ENCODE measurements at places on chromosomes 6 and 20. TPM values are rescaled to one million over a fixed set of nuclear protein-coding genes. Genes with fewer than 3 reads are reported as not detected.

RBL1 gene
- total RNA-seq = 11.5 TPM

SSTR4 gene
- not detected for total RNA-seq

DNA sequence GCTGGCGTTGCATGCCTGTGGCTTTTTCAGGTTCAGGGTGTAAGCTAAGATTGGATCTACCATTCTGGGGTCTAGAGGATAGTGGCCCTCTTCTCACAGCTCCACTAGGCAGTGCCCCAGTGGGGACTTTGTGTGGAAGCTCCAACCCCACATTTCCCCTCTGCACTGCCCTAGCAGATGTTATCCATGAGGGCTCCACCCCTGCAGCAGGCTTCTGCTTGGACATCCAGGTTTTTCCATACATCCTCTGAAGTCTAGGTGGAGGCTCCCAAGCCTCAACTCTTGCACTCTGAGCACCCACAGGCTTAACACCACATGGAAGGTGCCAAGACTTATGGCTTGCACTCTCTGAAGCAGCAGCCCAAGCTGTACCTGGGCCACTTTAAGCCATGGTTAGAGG, 76.6 kb upstream of the PRND start:
- DNase-seq = no peak

TAGAP gene
- total RNA-seq = 1.6 TPM

LY6G6F gene
- not detected for total RNA-seq

AGER gene
- total RNA-seq = 9.9 TPM

- no peak for DNase-seq
These were observed 113.5 kb downstream of the JARID2 start for GRCh38 chr6:15359335-15359862.

- DNase-seq = no peak
These were observed 15.7 kb upstream of the ENPP1 start for GRCh38 chr6:131792091-131792496.

DNA sequence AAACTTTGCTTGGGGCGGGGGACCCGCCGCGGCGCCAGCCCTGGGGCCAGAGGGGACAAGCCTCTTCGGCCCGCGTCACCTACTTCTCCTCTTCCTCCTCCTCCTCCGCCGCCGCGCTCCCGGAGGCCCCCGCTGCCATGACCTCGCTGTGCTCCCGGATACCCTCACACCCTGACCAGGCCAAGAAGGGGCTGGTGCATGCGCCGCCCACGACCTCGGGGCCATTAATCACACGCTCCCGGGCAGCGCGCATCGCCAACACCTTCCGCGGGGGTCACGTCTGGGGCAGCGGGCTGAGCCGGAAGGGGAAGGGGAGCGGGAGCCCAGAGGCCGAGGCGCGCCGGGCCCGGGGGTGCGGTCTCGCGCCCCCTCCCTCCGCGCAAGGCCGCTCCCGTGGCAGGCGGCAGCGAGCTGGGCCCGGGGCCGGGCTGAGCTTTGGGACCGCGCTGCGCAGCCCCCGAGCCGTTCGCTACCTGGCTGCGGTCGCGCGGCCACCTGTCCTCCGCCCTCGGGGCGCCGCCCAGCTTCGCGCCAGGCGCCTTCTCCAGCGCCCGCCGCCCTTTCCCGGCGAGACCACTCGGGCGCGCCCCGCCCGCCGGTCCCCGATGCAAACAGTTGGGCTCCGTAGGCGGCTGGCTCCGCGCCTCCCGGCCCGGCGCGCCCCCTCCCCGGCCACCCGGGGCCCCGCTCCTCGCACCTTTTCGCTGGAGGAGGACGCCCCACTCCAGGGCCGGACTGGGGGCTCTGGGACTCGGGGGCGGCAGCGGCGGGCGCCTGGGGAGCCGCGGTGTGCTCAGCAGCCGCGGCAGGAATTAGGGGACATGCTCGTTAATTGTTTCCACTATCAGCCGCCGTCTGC, 575 bp upstream of the CNR1 start:
- DNase-seq = no peak

DNA sequence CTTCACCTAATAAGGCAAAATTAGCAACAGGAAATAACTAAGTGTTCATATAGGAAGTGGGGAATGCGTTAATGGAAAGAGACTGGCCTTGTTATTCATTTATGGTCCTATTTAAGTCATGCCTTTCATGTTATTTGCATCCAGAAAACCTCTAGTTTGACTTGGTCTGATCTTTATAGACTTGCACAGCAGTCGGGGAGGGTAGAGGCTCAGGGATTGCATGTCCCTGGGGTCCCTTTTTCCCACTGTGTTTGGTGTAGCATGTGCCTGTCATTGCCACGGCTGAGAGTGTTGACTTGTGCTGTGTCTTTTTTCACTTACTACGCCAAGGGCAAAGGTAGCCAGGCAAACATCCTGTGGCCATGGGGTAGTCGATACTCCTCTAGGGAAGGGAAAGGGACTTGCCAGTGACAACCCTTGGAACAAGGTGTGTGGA, 105.4 kb upstream of the RIN2 start:
- no peak for DNase-seq

DNA sequence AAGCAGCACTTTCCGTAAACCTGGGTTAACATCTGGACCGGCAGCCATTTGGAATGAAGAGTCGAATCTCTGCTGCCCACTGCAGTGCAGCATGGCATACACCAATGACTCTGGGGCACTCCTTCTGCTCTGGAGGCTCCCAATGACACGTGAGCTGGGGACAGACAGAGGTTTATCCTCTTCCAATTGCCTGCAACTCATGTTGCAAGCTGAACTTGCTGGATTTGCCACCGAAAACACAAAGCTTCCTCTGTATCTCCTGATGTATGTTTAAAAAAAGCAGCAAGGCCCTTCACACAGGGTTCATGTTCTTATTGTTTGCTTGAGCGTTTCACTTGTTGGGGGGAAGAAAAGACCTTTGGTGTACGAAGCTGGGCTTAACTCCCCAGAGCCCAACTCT, 10.8 kb downstream of the NCOA5 start:
- no peak for DNase-seq

- DNase-seq = no peak
These were observed 262.0 kb downstream of the BMP7 start for GRCh38 chr20:57004416-57004815.

DNA sequence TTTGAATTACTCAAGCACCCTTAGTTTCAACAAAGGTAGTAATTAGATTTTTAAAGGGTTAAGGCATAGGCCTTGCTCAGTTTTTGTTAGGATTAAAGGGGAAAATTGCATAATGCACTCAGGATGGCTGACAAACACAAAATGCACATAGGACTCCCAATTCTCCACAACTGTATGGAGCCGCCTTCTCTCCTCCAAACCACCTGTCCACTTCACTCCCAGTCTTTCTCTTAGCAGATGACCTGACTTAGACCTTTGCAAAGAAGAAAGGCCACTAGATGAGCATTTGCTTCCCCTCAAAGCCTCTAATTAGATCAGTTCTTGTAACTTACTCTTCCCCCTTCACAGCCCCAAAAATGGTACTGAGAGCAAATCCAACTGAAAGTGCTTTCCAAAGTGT, 20.1 kb downstream of the NSFL1C start:
- DNase-seq = no peak

DNA sequence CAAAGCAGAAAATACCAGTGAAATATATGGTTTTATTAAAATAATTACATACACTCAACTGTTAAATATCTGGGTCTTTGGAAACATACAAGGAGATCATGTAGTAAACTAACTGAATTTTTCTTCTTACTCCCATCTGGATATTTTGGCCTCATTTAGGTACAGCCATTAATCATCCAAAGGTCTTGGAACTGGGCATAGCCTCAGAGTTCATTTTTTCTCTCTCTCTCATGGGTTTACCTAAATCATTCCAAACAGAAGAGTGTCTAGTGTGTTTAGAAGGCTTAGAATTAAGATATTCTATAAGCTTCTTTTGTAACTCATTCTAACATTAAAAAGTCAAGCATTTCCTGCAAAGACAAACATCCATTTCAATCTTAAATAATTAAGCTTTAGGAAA, 79.4 kb downstream of the HMGCLL1 start:
- no peak for DNase-seq

CST5 gene
- not detected for total RNA-seq

- DNase-seq = peak; percentile 94
These were observed 35.7 kb upstream of the HLA-E start for GRCh38 chr6:30453508-30454116.

DNA sequence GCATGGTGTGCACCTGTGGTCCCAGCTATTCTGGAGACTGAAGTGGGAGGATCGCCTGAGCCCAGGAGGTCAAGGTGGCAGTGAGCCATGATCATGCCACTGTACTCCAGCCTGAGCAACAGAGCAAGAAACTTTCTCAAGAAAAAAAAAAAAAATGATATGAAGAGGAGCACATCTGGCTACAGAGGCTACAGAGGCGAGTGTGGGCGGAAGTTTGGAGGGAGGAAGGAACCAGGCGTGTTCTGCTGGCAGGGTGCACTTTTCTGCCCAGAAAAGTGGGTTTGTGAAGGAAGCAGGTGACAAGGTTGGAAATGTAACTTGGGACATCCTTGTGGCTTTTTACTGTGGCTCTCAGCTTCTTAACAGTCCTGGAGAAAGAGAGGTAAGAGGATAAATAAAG, 96.7 kb downstream of the SNX5 start:
- DNase-seq = no peak

DNA sequence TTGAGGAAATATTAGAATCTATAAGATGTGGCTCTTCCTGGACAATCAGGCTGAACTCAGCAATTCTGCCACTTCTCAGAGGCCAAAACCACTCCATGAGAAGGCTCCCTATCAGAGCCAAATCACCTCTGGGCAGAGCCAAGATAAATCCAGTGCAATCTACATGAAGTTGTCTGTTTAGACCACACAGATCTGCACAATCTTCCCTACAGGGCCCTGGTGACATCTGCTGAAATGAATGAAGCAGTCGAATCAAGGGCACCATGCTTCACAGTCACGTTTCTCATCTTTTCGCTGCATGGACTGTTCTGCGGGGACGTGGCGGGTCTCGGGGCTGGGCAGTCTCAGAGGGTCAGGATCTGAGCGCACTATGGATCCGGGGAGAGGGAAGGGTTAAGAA, 60.1 kb upstream of the CD93 start:
- DNase-seq = peak; percentile 48

DNA sequence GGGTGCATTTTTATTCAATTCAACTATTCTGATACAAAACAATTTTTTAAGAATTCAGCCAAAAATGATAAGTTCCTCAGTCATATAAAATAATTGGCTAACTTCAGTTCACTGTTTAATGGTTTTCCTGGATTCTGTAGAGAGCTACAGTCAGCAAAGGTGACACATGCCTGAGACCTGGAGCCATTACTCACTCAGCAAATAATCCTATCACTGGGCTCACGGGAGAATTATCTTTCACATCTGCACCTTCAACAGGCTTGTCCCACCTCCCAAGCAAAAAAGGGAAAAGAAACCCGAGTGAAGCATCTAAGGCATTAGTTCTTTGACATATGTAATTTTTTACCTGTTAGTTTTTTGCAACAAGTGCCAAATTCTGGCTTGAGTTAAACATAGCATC, 34.9 kb upstream of the FOXA2 start:
- DNase-seq = no peak

GRCh38 chr20:41203660-41204059, 66.3 kb downstream of the PLCG1 start:
- no peak for DNase-seq

ZC2HC1B gene
- not detected for total RNA-seq

DNA sequence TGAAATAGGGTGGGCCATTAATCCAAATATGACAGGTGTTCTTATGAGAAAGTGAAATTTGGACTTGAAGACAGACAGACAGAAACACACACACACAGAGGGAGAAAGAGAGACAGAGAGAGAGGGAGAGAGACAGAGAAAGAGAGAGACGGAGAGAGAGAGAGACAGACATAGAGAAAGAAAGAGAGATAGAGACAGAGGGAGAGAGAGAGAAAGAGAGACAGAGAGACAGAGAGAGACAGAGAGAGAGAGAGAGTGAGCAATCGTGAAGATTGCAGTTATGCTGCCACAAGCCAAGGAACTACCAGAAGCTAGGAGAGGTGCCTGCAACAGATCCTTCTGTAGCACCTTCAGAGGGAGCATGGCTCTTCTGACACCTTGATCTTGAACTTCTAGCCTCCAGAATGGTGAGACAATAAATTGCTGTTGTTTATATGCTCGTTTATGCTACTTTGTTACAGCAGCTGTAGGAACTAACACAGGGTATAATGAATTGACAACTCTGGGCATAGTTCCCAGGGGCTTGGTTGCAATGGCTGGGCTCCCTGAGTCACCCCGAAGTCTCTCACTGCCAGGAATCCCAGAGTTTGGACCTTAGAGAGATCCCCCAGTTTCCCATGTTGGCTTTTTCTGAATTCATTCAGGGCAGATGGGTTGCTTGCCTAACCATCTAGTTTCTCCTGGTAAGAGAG, 44.7 kb upstream of the ECI2 start:
- DNase-seq = no peak

GCNT2 gene
- 18.0 TPM for total RNA-seq

EYS gene
- not detected for total RNA-seq

- DNase-seq = no peak
These were observed 74.7 kb downstream of the CD83 start for GRCh38 chr6:14192216-14192788.

GRCh38 chr6:142934599-142934998, 10.4 kb downstream of the HIVEP2 start:
- no peak for DNase-seq

DNA sequence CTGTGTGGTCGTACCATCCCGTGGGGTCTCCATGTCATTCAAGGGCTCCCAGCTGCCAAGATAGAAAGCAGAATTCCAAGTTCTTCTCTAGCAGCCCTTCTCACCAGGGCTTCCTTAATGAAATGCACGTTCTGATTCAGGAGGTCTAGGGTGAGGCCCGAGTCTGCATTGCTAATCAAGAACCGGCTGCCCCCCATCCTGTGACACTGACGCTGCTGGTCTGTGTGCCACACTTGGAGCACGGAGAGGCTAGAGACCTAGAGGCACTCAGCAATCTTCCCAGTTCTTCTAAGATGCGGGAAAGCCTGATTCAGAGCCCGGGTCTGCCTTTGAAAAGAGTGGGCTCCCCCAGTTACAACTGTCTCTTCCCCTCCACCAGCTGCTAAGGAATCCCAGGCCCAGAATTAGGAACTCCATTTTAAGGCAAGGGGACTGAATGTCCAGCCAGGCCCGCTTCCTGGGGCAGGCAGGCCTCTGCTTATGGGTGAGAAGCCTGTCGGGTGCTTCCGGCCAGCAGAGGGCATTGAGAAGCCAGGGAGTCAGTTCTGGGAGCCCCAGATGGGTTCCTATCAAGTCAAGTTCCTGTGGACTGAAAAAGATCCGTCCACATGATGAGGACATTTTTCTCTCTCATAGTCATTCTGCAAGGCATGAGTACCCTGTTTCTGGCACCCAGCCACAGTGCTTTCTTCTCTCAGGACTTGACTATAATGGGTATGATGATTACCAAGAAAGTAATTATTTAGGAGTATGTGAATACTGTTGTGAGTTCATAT, 69.8 kb upstream of the RIN2 start:
- peak; percentile 79 for DNase-seq

DNA sequence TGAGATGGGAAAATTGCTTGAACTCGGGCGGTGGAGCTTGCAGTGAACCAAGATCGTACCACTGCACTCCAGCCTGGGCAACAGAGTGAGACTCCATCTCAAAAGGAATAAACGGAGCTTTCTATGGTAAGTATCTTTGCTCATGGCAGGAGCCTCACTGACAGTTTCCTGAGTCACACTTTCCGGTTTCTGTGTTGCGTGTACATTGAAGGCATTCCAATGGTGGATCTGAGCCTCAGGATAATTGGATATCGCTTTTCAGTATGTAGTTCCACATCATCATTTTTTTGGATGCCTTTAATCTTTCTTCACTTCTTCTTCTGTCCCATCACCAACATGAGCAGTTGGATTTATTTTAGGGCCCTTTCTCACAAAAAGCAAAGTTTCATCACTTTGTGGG, 28.6 kb upstream of the GTSF1L start:
- no peak for DNase-seq

MUC21 gene
- total RNA-seq = not detected
